ENCODE measurements at places on chromosomes 1 and 21. TPM values are rescaled to one million over a fixed set of nuclear protein-coding genes. Genes with fewer than 3 reads are reported as not detected.

The OR14K1 gene
- not detected for total RNA-seq

The THEMIS2 gene
- 221 TPM for total RNA-seq

The SEMA4A gene
- total RNA-seq, result 6.4 TPM

The KIAA1614 gene
- total RNA-seq, result 0.22 TPM

The RNU1-3 gene
- 4,541 TPM for total RNA-seq

The DRAXIN gene
- total RNA-seq, result 0.41 TPM

The PTGFRN gene
- total RNA-seq, result 0.10 TPM

The HTR6 gene
- not detected for total RNA-seq

The OLIG2 gene
- total RNA-seq, result not detected

The PEAR1 gene
- total RNA-seq, result not detected

The ACTN2 gene
- total RNA-seq, result not detected

The TP73 gene
- 2.0 TPM for total RNA-seq

The TSPEAR gene
- total RNA-seq, result not detected

The HSD3B1 gene
- total RNA-seq, result not detected

The C1orf87 gene
- not detected for total RNA-seq

The TFF2 gene
- total RNA-seq, result not detected

The TBX19 gene
- 7.0 TPM for total RNA-seq

The AKNAD1 gene
- total RNA-seq, result not detected

The TRPM2 gene
- total RNA-seq, result 1.6 TPM

The RGS16 gene
- total RNA-seq, result 3.1 TPM

The KRTAP12-2 gene
- not detected for total RNA-seq

The LHX8 gene
- total RNA-seq, result not detected

The GPR37L1 gene
- total RNA-seq, result not detected

The TMPRSS2 gene
- not detected for total RNA-seq

The ZCCHC17 gene
- total RNA-seq, result 20.3 TPM

The PPM1J gene
- 2.1 TPM for total RNA-seq

The IL6R gene
- total RNA-seq, result 5.3 TPM

The HAO2 gene
- total RNA-seq, result not detected

The KANK4 gene
- total RNA-seq, result not detected

The ZBTB8A gene
- 0.17 TPM for total RNA-seq

The FABP3 gene
- not detected for total RNA-seq

The APP gene
- 34.7 TPM for total RNA-seq

The NUF2 gene
- 1.8 TPM for total RNA-seq

The BEST4 gene
- total RNA-seq, result 1.3 TPM

The ZBTB40 gene
- total RNA-seq, result 56.3 TPM

The PTGFR gene
- total RNA-seq, result not detected

The ZNF697 gene
- total RNA-seq, result not detected

The NES gene
- total RNA-seq, result 0.05 TPM

The TMEM82 gene
- total RNA-seq, result not detected

The SLFNL1 gene
- 1.4 TPM for total RNA-seq

The KRTAP21-2 gene
- not detected for total RNA-seq

The PCP4L1 gene
- 0.22 TPM for total RNA-seq

The UHMK1 gene
- 67.6 TPM for total RNA-seq

The ITLN2 gene
- not detected for total RNA-seq

The ATP5IF1 gene
- 88.1 TPM for total RNA-seq

The RHOU gene
- 0.12 TPM for total RNA-seq

The SLC6A9 gene
- total RNA-seq, result 6.4 TPM
